ENCODE measurements at places on chromosomes 2 and 18.

DNA sequence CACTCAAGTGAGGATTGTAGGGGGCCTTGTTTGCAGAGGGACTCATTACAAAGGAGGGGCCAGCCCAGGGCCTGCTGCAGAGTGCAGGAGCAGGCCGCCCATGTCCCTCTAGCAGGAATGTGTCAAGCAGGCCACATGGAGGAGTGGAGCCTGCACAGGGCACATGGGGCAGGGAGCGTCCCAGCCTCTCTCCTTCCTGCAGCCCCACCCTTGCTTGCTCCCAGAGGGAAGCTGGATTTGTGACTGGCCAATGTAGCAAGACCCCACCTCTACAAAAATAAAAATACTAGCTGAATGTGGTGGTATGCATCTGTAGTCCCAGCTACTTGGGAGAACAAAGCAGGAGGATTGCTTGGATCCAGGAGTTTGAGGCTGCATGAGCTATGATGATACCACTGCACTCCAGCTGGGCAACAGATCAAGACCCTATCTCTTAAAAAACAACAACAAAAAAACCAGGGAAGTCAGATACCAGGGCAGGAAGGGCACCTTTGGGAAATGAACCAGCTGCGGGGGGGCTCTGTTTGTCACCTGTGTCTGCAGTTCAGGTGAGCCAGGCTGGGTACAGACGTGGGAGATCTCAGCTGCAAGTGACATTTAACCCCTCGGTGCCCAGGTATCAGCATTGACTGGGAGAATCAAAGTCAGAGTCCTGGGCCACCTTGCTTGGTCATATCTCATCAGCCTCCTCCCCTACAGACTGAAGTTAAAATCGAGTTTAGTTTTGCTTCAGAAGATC is 27.7 kb downstream of the IMPA2 start:
- no peak for DNase-seq

DNA sequence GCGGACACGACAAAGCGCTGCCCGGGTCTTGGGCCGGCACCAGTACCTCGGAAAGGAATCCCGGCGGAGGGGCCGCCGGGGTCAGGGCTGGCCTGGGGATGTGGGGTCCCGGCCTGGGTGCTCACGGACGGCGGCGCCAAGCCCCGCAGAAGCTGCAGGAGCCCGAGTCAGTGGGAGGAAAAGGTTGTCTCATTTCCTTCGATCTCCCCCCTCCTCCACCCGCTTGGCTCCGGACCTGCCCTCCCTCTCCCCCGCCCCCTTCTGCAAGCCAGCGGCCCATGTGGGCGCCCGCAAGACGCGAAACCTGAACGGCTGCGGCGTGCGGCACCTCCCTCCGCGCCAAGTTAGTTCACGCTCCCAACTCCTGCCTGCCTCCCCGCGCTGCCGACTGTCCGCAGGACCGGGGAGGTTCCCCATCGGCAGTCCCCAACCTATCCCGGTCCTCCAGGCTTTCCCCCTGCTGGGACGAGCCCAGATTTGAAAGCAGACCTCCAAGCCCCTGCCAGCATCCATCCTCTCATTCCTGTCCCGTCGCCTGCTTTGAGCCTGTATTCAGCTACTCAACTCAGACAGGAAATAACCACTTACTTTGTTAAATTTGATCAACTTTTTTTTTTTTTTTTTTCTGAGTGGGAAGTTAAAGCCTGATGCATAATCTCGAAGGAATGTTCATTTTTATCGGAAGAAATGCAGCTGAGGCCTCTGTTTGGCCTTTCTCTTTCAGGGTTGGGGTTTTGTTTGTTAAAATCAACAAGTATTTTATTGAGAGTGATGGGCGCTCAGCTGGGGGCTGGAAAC is at the start of gene EVA1A:
Gene EVA1A (minus strand): TSS at position 172 of the 798 bp plus-strand sequence. CDS start 42,799 bp downstream, outside the sequence.
- DNase-seq = no peak

DNA sequence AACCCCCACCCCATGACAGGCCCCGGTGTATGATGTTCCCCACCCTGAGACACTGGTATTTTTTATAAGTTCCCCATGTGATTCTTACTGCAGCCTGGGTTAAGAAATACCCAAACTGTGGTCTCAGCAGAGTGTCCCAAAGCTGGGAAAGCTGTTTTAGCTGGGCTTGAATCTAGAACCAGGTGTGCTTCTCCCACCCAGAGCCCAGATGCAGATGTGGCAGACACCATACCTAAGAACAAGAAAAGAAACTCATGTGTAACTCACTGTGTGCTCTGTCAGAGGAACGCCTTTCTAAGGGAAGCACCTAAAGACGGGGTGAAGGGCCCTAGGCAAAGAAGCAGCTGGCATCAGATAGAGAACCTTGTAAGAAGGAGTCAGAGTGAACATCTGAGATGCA is 23.9 kb downstream of the DOK1 start:
- DNase-seq = no peak

DNA sequence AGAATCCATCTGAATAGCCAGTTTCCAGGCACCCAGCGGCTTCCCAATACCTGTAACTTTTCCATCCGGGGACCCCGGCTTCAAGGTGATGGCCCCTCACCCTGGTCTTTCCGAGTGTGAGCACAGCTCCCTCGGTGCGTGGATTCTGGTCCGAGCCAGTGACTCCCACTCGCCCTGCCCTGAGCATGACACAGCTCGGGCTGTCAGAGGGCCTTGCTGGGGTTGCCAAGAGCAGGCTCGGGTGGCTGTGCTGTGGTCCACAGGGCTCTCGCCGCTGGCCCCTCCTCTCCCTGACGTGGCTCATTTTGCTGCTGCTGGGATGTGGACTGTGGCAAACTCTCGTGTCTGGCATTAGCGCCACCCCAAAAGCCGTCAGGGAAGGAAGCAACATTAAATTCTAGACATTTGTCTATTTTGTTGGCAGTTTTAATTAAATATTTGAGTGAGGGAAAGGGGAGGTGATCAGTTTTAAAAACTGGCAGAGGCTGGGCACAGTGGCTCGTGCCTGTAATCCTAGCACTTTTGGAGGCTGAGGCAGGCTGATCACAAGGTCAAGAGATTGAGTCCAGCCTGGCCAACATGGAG is 5.6 kb upstream of the ESPNL start:
- DNase-seq = no peak

DNA sequence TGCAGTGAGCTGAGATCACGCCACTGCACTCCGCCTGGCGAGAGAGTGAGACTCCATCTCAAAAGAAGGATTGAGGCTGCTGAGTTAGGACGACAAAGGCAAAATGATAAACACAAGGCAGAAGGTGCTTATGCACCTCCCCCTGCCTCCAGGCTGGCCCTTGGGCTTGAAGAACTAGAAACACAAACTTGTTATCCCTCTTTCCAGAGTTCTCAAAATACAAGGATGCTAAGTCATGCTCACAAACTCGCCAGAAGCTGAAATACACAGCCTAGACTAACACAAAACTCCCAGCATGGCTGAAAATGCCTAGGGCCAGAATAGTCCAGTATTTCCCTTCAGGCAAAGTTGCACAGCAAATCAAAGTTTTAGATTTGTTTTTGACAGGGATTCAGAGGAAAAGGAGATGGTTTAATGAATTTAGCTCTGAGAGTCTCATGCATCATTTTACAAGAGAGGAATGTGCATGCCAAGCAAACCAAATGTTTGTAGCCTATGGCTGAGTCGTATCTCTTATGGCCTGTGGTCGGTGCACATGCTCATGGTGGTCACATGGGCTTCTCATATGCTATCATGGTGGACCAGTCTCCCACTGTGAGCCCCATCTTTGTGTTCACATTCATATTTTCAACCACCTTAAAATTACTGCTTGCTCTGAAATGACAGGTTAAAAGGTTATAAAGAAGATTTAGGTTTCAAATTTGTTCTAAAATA is 16.2 kb upstream of the MREG start:
- no peak for DNase-seq

DNA sequence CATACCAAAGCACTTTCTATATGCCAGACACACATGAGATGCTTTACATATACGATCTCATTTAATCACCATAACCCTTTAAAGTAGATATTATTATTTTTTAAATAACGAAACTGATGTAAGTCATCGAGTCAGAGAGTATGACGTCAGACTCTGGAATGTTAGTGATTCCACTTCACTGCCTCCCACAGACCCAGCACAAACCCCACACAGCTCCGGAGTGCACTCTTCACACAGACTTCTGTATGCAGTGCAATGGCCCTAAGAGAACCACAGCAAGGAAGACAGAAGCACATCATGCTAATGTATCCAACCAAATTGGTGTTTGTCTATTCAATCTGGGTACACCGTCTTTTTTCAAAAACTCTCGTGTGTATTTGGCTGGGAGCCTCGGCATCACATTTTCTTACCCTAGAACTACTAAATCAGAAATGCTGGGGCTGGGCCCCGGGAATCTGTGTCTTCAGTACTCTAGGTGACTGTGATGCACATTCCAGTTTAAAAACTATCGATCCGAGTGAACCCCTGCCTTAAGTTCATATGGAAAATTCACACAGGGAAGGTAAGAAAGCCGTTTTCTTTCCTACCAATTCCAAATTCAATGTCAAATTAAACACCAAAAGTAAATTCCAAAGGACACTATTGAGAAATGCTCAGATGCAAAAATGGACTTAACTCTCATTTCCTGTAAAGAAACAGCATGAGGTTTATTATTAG is 117.7 kb upstream of the ACVR1C start:
- no peak for DNase-seq

- DNase-seq = no peak
Observed at GRCh38 chr18:11124054-11124453, 25.3 kb downstream of the PIEZO2 start.

- DNase-seq = no peak
Observed at GRCh38 chr2:128439031-128439790, 120.5 kb upstream of the HS6ST1 start.

DNA sequence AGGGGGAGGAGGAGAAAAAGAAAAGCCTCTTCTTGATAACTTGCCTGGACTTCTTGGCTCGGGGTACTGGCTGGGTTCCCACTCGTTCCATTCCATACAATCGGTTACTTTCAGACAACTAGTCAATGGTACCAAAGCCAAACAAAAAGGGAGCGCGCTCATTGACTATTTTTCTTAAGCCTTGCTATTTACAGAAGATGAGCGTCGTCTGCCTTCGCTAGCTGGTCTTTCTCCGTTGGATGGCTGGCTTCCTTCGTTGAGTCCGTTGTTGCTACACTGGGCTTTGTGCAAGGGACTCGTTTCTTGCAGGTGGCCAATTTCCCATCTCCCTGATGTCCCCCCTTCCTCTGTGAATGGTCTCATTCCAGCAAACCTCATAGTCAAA is 260.4 kb downstream of the ZNF516 start:
- DNase-seq = no peak

Measured in effector memory CD8-positive, alpha-beta T cell (primary cell).